Cardiac septum (tissue), 1 donor: ENCODE measurements at places on chromosomes 16 and 17. TPM values are rescaled to one million over a fixed set of nuclear protein-coding genes. Genes with fewer than 3 reads are reported as not detected.

The CACNG1 gene
- total RNA-seq = not detected

The ZG16 gene
- not detected for total RNA-seq

The IGSF6 gene
- total RNA-seq = 2.3 TPM

The KCNH4 gene
- not detected for total RNA-seq

The KRT33A gene
- not detected for total RNA-seq

The CMTM2 gene
- 1.3 TPM for total RNA-seq

The KRT24 gene
- not detected for total RNA-seq

The TP53TG3F gene
- total RNA-seq = not detected

The OR1E1 gene
- total RNA-seq = not detected

The USH1G gene
- total RNA-seq = not detected

The TCAP gene
- 4,725 TPM for total RNA-seq
